Omental fat pad (tissue), 4 donors: ENCODE measurements at places on chromosomes 1 and 21. TPM values are rescaled to one million over a fixed set of nuclear protein-coding genes. Genes with fewer than 3 reads are reported as not detected.

DNA sequence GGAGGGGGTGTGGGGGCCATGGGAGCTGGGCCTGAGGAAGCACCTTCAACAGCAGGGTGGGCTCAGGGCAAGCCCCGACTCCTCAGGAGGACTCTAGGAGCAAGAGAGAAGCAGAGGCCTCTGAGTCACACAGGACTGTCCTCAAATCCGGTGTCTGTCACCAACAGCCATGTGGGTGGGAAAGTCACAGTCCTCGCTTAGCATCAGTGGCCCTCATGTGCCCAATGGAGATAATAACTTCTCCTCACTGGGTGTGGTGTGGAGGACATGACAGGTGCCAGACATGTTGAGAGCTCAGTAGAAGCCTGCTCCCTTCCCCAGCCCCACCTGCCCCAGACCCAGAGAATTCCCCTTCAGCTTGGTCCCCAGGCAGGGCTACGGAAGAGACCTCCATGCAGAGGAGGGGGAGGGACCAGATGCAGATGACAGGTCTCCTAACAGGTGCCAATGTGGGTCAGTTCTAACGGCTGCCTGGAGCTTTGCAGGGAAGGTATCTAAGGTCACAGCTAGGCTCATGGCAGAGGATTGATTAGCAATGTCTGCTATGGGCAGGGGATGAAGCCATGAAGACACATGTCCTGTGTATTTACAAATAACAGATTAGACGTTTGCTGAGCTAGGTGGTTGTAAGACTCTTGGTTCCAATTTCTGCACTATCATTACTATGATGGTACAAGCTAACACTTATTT lies 30.2 kb downstream of the TTC39A start:
- no peak for DNase-seq

GRCh38 chr1:6831366-6831765 lies 46.1 kb downstream of the CAMTA1 start:
- DNase-seq, result no peak

DNA sequence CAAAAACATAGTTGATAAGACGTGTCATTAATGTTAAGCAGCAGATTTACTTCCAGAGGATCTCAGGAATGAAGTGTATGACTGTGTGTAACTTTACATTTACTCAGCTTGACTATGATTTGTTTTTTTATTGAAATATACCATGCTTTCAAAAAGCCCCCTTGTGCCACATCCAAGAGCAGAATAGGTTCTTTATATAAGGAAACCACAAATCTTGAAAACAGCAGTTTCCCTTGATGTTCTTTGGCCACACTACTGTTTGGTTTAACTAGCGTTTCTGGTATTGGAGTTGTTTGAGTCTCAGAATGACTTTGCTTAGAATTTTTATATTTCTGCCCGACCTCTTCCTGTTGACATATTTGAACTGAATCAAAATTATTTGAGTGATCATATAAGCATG lies 25.0 kb downstream of the LRRC8C start:
- no peak for DNase-seq

DNA sequence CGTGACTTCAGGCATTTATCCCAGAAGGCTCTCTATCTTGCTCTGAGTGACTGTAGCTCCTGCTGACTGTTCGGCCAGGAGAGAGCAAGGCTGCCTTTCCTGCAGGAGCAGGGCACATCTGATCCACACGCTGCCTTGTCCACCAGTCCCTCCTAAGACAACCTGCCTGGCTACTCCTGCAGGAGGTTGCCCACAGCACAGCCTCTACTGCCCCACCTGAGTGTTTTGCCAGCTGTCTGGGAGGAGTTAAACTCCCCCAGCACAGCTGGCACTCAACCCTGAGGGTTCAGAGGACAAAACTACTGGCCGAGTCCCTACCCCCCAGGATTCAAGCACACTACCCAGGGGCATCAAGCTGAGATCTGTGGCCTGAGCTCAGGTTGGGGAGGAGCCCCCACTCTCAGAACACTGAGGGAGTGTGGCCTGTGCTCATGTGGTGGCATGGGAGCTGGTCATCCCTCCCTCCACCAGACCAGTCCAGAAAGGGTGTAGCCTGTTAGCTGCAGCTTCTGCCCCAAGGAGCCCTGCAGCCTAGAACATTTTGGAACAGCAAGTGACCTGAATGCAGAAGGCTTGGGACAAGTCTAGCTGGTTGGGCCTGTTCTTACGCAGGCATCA lies 237.3 kb downstream of the SLC44A5 start:
- no peak for DNase-seq

DNA sequence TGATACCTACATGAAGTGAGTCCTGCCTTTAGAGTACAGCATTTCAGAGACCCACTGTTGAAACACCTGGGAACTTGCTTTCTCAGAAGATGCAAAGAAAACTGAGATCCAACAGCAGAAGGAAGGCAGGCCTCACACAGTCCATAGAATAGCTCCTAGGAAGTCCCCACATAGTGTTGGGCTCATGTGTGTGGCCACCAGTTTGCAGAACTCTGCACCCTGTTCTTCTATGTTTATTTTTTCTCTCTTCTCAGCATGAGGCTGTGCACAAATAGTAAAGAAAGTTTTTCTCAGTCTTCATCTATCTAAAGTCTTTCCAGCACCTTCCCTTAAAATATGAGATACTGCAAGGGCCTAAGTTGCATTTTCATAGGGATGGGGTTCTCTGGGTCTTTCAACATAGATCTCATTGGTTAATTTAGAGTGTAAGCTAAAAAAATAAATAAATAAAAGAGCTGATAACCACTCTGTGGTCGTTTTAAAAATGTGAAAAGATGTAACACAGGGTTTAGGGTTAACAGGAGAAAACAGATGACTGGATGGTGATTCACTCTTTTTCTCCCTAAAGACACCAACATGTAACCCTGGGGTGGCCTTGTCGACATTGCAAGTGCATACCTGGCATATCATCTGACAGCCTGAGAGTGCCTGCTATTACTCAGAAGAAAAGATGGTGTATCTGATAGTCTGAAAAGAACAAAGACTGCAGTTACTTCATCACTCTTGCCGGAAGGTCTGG lies 94.6 kb downstream of the ZC3H11B start:
- DNase-seq, result no peak

DNA sequence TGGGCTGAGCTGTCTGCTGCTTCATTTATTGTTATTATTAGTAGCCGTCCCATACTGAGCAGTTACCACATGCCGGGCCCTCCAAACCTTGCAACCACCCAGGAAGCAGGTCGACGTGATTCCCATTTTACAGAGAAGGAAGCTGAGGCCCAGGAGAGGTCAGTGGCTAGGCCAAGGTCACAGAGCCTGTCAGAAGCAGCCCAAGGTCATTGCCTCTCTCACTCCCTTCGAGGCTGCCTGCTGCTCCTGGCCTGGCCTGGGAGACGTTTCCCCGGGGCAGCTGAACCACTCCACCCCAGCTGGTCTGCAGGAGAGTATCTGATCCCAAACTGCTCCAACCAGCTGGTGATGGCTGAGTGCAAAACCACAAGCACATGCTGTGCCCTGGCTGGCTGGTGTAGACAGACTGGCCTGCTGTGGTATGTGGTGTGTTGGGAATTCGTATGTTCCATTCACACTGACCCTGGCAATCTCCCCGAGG lies 6.5 kb downstream of the PADI4 start:
- DNase-seq, result no peak

The ZNF697 gene
- total RNA-seq, result 7.9 TPM

GRCh38 chr1:236206548-236206947 lies 64.2 kb downstream of the GPR137B start:
- no peak for DNase-seq

The FCAMR gene
- total RNA-seq, result not detected

GRCh38 chr1:55833529-55834091 lies 618.4 kb upstream of the USP24 start:
- no peak for DNase-seq

GRCh38 chr1:93692983-93693591 lies 11.4 kb upstream of the BCAR3 start:
- DNase-seq, result no peak

GRCh38 chr21:41851090-41851790 lies 27.9 kb downstream of the PRDM15 start:
- DNase-seq, result no peak

DNA sequence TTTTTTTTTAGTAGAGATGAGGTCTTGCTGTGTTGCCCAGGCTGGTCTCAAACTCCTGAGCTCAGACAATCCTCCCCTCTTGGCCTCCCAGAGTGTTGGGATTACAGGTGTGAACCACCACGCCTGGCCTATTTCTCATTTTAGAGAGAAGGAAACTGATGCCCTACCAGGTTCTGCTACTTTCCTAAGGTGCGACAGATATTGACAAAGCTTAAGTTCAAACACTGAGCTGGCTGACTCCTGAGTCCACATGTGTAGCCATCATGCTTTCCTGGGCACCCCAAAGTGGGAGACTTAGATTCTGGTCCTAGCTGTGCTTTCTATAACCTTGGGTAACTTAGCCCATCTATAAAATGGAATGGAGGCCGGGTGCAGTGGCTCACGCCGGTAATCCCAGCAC lies 5.1 kb upstream of the TMEM222 start:
- no peak for DNase-seq

DNA sequence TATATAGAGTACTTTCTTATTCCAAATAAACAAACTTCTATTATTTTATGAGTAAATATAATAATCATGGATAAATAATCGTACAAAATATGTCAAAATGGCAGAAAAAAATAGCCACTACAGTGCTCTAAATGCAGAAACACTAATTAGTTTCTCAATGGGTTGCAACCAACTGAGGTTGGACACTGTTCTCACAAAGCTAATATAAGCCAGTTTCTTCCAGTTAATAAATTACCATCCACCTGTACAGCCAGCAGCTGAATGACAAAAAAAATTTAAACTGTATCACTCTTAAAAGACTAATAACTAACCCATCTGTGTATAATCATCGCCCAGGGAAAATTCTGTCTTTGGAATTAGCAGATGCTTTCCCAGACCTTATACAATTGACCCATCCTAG lies 36.9 kb downstream of the GDAP2 start:
- no peak for DNase-seq
